Smooth muscle cell of the brain vasculature (primary cell): ENCODE measurements at places on chromosomes 4 and X.

GRCh38 chr4:186689476-186689875 is 34.2 kb downstream of the FAT1 start:
- no peak for DNase-seq

- DNase-seq = no peak
Measured at GRCh38 chrX:799808-800207, 169.2 kb downstream of the SHOX start.

- DNase-seq = peak; percentile 37
Measured at GRCh38 chr4:54165438-54165837, 63.7 kb upstream of the PDGFRA start.

GRCh38 chrX:143934542-143934941 is 50.7 kb downstream of the UBE2NL start:
- DNase-seq = no peak

DNA sequence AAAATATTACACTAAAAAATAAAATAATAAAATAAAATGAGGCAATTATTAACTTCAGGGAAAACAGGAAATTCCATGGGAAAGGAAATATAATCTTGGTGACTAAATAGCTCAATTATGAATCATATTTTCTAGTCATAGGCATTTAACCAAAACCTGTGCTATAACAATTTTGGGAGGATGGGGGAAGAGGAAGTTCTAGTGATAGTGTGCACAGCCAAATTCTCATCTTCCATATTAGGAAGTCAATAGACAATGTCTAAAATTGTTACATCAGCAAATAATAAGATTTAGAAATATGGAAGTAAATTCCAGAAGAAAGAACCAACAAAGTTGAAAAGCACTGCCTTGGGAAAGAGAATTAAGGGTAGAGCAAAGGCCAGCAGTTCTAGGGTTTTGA is 2.8 kb downstream of the AWAT2 start:
- DNase-seq = no peak

- DNase-seq = no peak
Measured at GRCh38 chr4:180280076-180280475, 1963.1 kb upstream of the TENM3 start.

DNA sequence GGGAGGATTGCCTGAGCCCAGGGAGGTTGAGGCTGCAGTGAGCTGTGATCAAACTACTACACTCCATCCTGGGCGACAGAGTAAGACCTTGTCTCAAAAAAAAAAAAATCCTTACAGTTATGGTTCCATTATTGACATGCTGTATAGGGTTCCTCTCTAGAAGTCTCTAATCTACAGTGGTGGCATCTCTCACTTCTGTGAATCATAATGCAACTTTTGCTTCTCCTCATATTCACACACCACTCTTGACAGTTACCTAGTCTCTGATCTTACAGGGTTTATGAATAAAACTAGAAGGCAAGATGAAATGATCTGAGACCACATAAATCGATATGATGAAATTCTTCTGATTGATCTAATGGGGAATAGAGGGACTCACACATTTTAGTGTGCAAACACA is 40.6 kb downstream of the DOCK11 start:
- DNase-seq = no peak

- no peak for DNase-seq
Measured at GRCh38 chr4:168028970-168029597, 63.3 kb upstream of the ANXA10 start.

DNA sequence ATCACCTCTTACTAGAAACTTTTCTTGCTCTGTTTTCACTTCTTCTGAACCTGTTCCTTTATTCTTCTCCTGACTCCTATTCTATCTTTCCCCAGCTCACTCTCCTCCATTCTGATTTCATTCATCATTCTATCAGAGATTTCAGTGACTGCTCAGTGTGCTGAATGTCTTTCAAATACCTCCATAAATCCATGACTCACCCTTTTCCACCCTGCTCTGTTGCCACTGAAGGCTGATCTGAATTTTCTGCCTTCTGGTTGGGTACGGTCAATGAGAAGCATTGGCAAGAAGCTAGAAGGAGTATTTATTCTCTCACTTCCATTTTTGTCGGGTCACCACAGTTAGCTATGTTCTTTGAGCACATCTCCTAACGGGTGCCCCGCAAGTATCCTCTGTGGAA is 265.9 kb downstream of the CBLL2 start:
- DNase-seq = no peak

DNA sequence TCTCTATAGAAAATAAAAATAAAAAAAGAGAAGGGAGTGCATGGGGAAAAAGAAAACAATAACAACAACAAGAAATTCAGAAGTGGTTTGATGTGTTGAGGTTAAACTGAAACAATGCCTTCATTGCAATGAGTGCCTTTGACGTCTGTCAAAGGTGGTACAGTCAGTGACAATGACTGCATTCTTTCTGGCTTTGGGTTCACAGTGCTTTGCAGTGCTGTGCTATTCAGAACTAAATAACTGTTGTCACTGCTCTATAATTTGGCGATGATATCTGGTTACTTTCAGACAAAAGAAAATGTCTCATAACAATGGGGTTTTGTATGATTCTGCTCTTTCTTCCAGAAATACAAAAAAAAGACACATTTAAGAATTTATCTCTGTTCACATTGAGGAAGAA is 488.6 kb upstream of the MAGEB2 start:
- DNase-seq = no peak

DNA sequence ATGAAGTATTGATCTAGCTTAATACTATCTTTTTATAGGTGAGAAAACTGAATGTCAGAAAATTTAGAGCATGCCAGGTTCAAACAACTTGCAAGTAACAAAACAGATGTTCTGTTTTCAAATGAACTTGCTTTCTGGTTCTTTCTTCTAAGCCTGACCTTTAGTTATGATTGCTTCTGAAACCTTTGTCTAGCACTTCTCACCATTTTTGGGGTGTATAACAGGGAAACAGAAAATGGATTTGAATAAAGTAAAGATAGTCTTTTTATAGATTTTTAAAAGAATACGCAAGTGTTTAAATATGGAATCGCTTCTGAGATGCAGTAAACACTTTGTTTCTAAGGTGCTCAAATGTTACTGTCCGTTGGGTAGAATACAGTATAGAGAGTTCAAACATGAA is 687.2 kb upstream of the CPEB2 start:
- DNase-seq = no peak

DNA sequence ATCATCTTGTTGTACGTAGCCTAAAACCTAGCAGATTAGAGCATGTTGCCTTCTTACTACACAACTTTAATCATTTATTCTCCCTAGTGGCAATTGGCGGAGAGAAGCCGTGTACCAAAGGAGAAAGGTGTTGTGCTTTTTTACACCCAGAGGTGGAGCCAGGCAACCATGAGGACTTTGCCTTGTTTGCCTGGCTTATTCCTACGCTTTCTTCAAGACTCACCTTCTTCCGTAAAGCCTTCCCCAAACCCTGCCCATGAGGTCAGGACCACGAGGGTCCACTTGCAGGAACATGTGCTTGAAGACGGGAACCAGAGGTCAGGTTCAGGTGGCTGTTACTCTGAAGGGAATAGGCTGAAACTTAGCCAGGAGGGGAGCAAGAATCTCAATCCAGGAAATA is 290.5 kb downstream of the RAB28 start:
- DNase-seq = no peak

GRCh38 chrX:20378233-20378920 is 111.7 kb upstream of the RPS6KA3 start:
- no peak for DNase-seq

GRCh38 chr4:5012244-5012898 is 6.9 kb downstream of the CYTL1 start:
- DNase-seq = no peak

- DNase-seq = no peak
Measured at GRCh38 chr4:83112231-83112630, 2.3 kb downstream of the PLAC8 start.

DNA sequence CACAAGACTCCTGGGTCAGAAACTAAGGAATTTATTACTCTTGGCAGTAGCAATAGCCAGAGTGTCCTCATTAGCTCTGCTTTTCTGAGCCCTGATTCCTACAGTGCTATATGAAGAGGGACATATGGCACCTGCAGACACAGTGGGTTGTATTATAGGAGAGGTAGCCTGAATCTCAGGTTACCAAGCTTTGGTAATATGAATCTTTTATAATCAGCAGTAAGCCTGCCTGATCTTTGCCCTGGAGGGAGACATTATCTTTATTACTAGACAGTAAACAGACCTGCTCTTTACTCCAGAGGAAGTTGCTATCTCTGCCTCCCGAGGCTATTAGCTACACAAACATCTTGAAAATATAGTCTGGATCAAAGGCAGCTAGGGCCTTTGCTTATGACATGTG is 62.5 kb upstream of the HOPX start:
- no peak for DNase-seq

- no peak for DNase-seq
Measured at GRCh38 chr4:845233-845835, 19.4 kb upstream of the CPLX1 start.

DNA sequence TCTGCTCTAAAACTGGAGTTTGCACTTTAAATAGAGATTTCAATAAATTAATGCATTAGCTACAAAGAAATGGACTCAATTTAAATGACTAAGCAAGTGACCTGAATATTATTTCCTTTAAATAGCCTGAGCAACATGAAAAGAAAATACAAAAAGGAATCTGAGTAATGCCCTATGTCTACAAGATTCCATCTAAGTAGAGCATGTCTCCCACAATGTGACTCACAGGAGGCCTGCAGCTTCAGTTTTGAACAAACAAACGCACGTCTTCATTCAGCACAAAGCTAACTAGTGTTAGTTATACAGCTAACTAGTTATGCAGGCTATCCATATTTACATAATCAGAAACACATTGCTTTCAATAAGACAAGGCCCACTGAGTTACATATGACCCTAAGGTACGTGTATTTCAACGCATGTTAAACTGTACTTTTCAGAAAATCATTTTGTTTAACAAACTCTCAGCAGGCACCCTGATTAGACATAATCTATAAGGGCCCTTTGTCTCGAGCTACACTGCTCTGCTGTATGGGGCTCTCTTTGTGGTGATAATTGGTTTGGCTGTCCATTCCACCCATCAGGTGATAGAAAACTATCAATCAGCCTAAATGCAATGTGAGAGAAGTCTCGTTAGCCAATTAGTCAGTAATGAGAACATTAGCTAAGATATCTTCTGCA is 116.5 kb downstream of the MAML3 start:
- no peak for DNase-seq

- DNase-seq = no peak
Measured at GRCh38 chrX:123860983-123861382, 1.1 kb downstream of the XIAP start.

- DNase-seq = no peak
Measured at GRCh38 chrX:24198101-24198500, 48.6 kb downstream of the ZFX start.

DNA sequence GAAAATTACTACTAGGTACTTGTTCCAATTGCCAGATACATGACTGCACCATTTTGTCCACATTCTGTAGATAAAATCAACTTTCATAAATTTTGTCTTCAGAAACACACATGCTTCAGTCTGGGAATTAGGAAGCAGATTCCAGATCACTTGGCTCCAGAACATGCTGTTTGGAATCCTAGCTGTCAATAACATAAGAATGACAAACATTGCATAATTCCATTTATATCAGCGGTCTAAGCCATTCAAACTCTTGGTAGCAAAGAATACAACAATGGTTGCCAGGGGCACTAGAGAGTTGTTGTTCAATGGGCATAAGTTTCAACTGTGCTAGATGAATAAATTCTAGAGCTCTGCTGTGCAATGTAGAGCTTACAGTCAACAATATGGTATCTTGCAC is 1112.1 kb upstream of the AGA start:
- DNase-seq = no peak

GRCh38 chrX:107549504-107549903 is 78.8 kb upstream of the PRPS1 start:
- DNase-seq = no peak

DNA sequence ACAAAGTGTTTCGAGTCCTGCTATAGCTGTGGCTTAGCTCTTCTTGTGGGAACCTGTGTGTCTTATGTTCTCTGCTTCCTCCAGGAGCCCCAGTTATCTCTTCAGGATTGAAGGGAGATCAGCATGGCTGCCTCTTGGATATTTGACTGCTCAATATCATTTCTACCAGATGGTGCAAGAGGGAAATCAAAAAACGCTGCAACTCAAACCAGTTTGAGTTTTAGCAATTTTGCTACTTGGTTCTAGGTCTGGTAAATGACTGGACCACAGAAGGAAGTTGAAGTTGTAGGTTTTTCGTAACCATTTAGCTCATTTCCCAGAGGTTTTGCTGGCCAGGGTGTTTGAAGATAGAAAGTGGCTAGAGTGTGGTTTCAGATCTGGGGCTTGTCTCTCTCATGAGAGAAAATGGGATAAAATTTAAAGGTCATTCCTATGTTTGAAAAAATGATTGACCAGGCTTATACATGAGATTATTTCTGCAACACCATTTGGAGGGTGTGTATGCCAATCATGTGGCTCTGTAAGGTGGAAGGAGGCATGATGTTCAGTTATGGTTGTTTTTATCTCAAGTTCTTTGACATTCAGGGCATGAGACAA is 210.4 kb downstream of the SPRY1 start:
- no peak for DNase-seq

- DNase-seq = no peak
Measured at GRCh38 chrX:74179499-74179898, 124.5 kb upstream of the ZCCHC13 start.

DNA sequence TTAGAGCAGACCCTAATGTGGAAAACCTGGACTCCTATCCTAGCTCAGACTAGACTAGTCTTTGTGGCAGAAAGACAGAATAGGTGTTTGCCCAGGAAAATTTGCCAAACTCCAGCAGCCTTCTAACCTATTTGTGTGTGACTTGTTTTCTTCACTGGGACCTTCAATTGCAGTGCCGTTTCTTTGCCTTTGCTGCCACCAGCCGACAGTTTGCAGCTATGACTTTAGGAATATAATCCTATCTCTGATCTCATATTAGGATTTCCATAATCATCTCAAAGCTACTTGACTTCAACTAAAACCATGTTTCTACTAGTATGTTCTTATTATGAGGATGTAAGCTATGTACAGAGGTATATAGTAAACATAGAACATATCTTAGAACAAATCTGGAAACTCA is 60.2 kb upstream of the PGAM4 start:
- DNase-seq = no peak

- no peak for DNase-seq
Measured at GRCh38 chr4:112153211-112153791, 8.0 kb downstream of the FAM241A start.
